Activated CD8-positive, alpha-beta memory T cell treated with anti-CD3 and anti-CD28 coated beads for 24 hours (primary cell): ENCODE measurements at places on chromosomes 5 and 9.

DNA sequence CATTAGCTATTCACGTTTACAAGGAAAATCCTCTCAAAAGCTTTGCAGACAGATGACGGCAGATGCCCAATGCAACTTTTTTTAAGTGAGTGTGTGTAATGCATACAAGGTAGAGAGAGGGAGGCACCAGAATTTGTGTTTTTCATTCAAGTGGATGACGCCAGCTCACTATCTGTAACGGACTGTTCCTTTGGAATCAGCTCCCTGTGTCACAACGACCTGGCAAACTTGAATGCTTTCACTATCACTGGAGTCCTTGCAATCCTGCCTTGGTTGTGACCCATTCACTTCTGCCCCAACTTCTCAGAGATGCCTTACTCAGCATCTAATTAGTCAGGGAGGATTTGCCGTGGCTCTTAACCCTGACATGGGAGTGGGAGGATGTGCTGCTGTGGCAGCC, 148.5 kb downstream of the BNC2 start:
- no peak for DNase-seq

GRCh38 chr5:30968971-30969370, 224.5 kb upstream of the CDH6 start:
- no peak for DNase-seq

DNA sequence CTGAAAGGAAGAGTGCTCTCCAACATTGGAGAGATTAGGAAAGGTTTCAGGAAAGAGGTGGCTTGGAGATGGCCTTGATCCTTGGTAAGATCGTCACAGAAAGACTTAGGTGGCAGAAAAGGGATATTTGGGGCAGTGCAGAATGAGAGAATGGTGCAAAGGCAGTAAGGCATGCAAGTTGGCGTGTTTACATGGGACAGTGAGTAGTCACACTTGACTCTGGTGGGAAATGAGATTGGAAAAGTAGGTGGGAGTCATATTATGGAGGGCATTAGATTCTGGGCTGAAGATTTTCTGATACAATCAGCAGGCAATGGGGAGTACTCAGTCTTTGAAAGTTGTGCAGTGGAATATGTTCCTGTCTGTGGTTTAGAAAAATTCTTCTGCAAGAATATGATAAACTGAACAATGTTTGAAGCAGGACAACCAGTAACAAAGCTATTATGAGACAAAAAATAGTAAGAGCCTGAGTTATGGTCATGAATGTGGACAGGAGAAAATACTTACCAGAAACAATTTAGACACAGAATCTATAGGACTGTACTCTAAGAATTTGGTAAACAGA, 76.2 kb upstream of the ANKRD55 start:
- DNase-seq = no peak

DNA sequence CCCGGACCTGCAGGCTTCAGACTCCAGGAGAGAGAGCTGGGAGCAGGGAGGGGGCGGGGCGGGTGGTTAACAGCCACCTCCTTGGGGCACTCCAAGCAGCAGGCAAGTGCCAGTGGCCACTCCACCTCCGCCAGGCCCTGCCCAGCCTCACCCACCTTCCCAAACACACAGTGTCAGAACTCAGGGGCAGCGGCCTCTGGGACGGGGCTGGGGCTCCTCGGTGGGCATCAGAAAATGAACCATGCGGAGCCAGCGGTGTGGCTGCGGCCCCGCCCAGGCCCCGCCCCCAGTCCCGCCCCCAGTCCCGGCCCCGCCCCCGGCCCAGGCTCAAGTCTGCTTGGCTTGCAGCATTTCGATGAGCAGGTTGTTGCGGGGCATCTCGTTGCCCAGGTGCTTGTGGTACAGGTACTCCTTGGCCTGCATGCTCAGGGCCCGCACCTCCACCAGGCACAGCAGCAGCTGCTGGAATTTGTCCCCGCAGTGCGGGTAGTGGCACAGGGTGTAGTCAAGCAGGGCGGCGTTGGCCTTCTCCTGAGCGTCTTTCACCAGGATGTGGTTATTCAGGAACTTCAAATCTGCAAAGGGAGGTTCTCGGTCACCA, 24.7 kb downstream of the NR5A1 start:
- DNase-seq = no peak

GRCh38 chr5:138391859-138392386, 39.4 kb downstream of the KDM3B start:
- no peak for DNase-seq

GRCh38 chr5:137696481-137696880, 39.4 kb downstream of the KLHL3 start:
- DNase-seq = no peak
